HCT116 (cell line): ENCODE measurements at places on chromosomes 11 and 22. TPM values are rescaled to one million over a fixed set of nuclear protein-coding genes. Genes with fewer than 3 reads are reported as not detected.
A peak's percentile ranks its signal among the peaks of the same experiment; 100 is the strongest.

CELF1 gene
- 133 TPM for total RNA-seq

NAA40 gene
- total RNA-seq, result 25.3 TPM

ISX gene
- total RNA-seq, result not detected

P2RY2 gene
- total RNA-seq, result 2.9 TPM

TRPC6 gene
- total RNA-seq, result not detected

RANBP1 gene
- 351 TPM for total RNA-seq

PARVG gene
- total RNA-seq, result 0.57 TPM

DNA sequence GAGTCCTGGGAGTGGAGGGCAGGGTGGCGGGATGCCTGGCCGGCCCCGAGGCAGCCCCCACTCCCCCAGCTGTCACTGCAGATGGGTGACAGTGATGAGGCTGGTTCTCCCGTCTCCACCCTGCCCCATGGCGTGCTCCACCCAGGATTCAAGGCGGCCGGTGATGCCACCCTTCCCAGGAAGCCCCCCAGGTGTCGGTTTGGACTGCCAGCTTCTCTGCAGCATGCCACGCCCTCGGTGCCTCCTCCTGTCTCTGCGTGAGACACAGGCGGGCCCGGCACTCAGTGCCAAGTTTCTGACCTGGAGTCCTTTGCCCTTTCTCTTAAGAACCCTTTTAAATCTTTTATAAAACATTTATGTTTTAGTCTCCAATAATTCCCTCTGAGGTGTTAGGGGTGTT lies 71.5 kb downstream of the MPPED1 start:
- DNase-seq, result no peak
- no peak overlapping the region for H3K27ac ChIP-seq
- H3K4me3 ChIP-seq, result no peak overlapping the region
- H3K36me3 ChIP-seq, result no peaks in the 10 kb centered on the region

- H3K4me3 ChIP-seq, result no peak overlapping the region
- H3K36me3 ChIP-seq, result no peaks in the 10 kb centered on the region
- H3K4me1 ChIP-seq, result no peaks in the 10 kb centered on the region
- 0 out of 2 replicates have a peak, but pooled peaks cover 4% of the 10 kb centered on the region for H3K27me3 ChIP-seq
Measured at GRCh38 chr22:48052621-48052890, 1290.1 kb downstream of the TBC1D22A start.

- no peaks in the 10 kb centered on the region for H3K27me3 ChIP-seq
- no peak for DNase-seq
- peaks cover 31% of the 10 kb centered on the region for H3K4me1 ChIP-seq
- no peak overlapping the region for H3K4me3 ChIP-seq
- no peaks in the 10 kb centered on the region for H3K36me3 ChIP-seq
Measured at GRCh38 chr11:13206086-13206640, 71.4 kb upstream of the BMAL1 start.

DNA sequence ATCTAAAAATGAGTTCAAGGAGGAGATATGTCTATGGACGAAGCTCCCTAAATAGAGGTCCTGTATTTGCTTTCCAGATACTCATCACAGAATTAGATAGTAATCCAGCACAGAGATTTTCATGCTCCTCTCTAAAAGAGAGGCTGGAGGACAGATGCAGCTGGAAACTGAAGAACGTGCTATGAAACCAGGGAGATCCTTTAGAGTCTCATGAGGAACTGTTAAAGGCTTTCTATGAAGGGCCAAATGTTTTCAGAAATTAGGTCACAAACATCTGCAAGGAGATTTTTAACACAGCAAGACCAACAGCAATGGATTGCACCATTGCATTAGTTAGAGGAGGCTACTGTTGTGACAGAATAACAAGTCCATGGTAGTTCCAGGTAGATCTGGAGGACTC lies 95.6 kb upstream of the ARHGAP20 start:
- no peak overlapping the region for H3K4me3 ChIP-seq
- no peak for DNase-seq
- no peaks in the 10 kb centered on the region for H3K4me1 ChIP-seq
- no peak overlapping the region for H3K27ac ChIP-seq

GRCh38 chr22:41310336-41310735 lies 9.0 kb downstream of the ZC3H7B start:
- no peak overlapping the region for H3K4me3 ChIP-seq
- peaks cover 6% of the 10 kb centered on the region; the same call in 1 of the 2 replicates for H3K4me1 ChIP-seq
- no peaks in the 10 kb centered on the region for H3K36me3 ChIP-seq
- DNase-seq, result no peak
- no peaks in the 10 kb centered on the region for H3K27me3 ChIP-seq
- no peak overlapping the region for H3K27ac ChIP-seq

- H3K4me1 ChIP-seq, result no peaks in the 10 kb centered on the region
- no peak overlapping the region for H3K4me3 ChIP-seq
- H3K36me3 ChIP-seq, result no peaks in the 10 kb centered on the region
- H3K27me3 ChIP-seq, result no peaks in the 10 kb centered on the region
- DNase-seq, result no peak
Measured at GRCh38 chr11:10439924-10440323, 15.1 kb upstream of the AMPD3 start.

- no peaks in the 10 kb centered on the region for H3K36me3 ChIP-seq
- DNase-seq, result no peak
- no peaks in the 10 kb centered on the region for H3K4me1 ChIP-seq
- H3K27me3 ChIP-seq, result no peaks in the 10 kb centered on the region
- H3K4me3 ChIP-seq, result no peak overlapping the region
Measured at GRCh38 chr11:77386178-77386577, 84.7 kb upstream of the GDPD4 start.

GRCh38 chr11:71103266-71103665 lies 149.1 kb downstream of the SHANK2 start:
- H3K4me3 ChIP-seq, result no peak overlapping the region
- H3K36me3 ChIP-seq, result no peaks in the 10 kb centered on the region
- H3K27me3 ChIP-seq, result no peaks in the 10 kb centered on the region
- H3K27ac ChIP-seq, result no peak overlapping the region
- no peak for DNase-seq
- no peaks in the 10 kb centered on the region for H3K4me1 ChIP-seq

DNA sequence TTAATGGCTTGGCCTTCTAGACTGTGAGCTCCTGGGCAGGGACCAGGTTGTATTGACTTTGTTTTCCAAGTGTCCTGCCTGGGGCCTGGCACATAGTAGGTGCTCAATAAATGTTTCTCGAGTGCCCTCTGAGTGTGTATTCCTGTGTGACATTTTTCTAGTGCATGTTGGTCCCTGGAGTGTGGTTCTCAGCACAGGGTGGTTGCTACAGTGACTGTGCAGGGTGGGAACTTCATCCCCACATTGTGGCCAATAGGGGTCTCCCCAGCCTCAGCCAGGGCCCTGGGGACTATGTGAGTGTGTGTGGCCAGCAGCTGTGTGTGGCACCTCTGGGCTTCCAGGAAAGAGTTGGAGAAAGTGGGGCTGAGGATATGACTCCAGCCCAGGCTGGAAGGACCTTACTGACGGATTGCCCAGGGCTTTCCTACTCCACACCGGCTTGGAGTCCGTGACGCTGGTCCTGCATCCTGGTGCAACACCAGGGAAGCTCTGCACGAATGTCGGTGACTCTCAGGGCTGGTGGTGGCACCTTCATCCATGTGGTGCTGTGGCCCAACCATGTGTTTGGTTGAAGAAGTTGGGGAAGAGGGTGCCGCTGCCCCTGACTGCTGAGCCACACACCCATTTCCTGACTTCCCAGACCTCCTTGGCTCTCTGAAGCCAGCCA lies 9.0 kb upstream of the MARK2 start:
- no peak for DNase-seq
- H3K36me3 ChIP-seq, result peaks cover 2% of the 10 kb centered on the region; the same call in 1 of the 2 replicates
- peaks cover 13% of the 10 kb centered on the region for H3K4me1 ChIP-seq
- no peak overlapping the region for H3K4me3 ChIP-seq

DNA sequence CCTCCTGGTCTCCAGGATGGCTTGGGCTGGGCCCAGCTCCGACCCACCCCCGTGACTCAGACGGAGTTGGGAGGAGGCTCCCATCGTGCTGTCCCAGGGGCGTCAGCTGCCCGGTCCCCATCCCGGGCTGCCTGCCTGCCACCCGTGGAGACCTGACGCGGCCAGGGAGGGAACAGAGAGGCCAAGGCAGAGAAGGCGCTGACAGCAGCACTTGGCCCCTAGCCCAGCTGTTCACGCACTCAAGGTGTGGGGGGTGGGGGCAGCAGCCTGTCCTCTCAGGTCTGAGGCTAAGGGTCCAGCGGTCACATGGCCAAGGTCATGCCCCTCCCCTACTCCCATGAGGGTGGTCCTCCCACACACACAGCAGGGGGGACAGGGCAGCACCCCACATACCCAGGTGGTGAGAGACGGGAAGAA lies 48.6 kb downstream of the ELFN2 start:
- H3K36me3 ChIP-seq, result no peaks in the 10 kb centered on the region
- peak overlapping the region; percentile 1; the same call in 1 of the 2 replicates for H3K27ac ChIP-seq
- H3K4me3 ChIP-seq, result no peak overlapping the region
- no peaks in the 10 kb centered on the region for H3K27me3 ChIP-seq

DNA sequence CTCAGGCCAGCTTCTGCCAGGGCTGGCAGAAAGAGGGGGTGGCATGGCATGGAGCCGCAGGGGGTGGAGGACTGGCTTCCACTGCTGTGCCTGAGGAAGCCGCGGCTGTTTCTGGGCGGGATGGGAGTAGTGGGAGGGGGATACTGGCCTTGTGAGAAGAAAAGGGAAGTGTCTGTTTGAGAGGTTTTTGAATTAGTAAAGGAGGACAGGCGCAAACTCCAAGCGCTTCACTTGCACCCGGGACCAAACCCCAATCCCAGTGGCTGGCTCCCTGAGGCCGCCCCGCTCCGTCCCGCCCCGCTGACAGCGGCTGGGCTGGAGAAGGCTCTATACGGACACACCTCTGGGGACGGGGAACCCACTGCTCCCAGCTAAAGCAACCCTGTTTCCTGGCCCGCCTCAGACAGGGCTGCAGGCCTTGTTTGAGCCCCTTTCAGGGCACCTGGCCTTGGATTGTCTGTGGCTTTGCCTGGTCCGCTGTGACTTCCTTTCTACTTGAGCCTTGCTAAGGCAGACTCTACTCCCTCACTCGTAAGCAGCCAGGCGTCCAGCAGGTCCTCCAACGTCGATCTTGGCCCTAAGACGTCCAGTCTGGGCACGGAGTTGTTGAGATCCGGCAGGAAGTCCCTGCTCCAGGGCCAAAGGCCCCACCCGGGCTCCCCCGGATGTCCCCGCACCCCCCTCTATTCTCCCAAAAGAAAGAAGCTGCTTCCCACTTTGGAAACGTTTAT lies 2.2 kb downstream of the APOA1 start:
- H3K4me1 ChIP-seq, result peaks cover 8% of the 10 kb centered on the region
- H3K27ac ChIP-seq, result peak overlapping the region; percentile 40; the same call in 1 of the 2 replicates
- no peaks in the 10 kb centered on the region for H3K36me3 ChIP-seq

DNA sequence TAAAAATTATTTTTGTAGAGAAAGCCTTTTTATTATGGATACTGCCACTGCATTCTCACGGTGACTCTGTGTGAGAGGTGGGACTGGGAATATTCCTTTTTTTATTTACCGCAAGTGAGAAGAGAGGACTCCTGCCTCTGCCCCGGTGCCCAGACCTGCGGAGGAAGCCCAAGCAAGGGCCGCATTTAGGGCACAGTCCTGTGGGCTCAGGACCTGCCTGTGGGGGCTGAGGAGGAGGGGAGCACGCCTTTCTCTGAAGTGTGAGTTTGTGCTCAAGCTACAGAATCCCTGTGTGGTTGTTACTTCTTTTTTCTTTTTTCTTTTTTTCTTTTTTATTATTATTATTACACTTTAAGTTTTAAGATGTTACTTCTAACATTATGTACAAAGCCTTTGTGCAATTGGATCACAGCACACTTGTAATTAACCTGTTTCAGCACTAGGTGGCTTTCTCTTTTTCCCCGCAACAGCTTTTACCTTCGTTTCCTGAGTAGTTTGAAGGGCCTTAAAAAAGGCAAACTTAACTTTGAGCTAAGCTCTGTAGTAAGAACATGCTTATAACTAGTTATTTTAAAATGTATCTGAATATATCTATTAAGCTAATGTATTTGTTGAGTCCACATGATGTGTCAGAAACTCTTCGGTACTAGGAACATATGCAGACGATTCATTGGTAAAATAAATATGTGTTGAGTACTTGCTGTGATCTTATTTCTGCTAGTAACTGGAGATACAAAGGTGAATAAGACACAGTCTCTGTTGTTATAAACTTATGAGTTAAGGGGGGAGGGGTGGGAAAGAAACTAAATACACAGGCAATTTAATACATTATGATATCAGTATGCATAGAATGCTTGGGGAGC lies 18.3 kb downstream of the AMOTL1 start:
- peaks cover 29% of the 10 kb centered on the region for H3K4me1 ChIP-seq
- no peak for DNase-seq
- no peaks in the 10 kb centered on the region for H3K36me3 ChIP-seq
- H3K27ac ChIP-seq, result no peak overlapping the region
- no peaks in the 10 kb centered on the region for H3K27me3 ChIP-seq
- H3K4me3 ChIP-seq, result no peak overlapping the region

DNA sequence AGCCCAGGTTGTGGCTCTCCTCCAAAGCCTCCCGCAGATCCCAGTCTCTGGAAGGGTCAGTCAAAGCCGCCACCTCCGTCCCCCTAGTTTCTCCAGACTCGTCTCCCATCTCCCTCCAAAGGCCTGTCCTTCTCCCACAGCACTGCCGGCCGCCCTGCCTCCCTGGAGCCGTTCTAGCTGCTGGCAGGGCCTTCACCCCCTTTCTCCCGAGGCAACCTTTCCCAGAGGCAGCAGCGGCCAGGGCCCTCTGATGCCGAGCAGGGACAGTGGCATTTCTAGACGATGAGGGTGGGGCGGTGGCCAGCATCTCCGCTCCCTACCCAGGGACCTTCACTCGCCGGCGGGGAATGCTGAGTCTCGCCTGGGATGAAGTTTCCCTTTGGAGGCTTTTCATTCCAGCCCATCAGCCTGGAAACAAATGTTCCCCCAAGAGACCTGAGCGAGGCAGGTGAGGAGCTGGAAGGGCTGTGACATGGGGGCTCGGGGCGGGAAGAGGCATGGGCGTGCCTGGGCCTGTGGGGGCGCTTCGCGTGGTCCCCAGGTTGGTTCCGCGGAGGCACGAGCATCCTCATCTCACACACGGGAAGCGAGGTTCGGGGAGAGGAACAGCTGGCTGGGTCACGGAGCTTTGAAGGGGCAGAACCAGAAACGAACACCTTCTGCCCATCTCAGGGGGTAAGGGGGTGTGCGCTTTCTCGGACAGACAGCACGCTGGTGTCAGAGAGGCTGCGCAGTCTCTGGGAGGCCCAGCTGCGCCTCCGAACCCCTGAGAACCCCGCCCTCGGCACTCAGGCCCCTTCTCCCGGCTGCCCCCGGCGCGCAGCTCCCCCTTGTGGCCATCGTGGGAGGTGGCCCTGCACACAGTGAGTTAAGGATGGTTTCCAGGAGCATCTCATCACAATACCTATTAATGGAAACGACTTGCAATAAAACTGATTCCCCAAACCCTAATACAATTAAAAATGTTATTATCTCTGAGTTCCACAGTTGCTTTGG lies 18.1 kb upstream of the KLHL35 start:
- H3K27me3 ChIP-seq, result no peaks in the 10 kb centered on the region
- DNase-seq, result no peak
- no peaks in the 10 kb centered on the region for H3K4me1 ChIP-seq
- H3K27ac ChIP-seq, result no peak overlapping the region

GRCh38 chr11:565921-566509 lies 5.2 kb downstream of the RASSF7 start:
- H3K36me3 ChIP-seq, result 0 out of 2 replicates have a peak, but pooled peaks cover 3% of the 10 kb centered on the region
- H3K27me3 ChIP-seq, result no peaks in the 10 kb centered on the region
- no peak overlapping the region for H3K4me3 ChIP-seq
- DNase-seq, result no peak

- no peaks in the 10 kb centered on the region for H3K4me1 ChIP-seq
- peaks cover 29% of the 10 kb centered on the region for H3K27me3 ChIP-seq
- no peak overlapping the region for H3K27ac ChIP-seq
- no peak for DNase-seq
- no peaks in the 10 kb centered on the region for H3K36me3 ChIP-seq
- no peak overlapping the region for H3K4me3 ChIP-seq
Measured at GRCh38 chr11:30535818-30536217, 50.3 kb downstream of the MPPED2 start.

- H3K36me3 ChIP-seq, result no peaks in the 10 kb centered on the region
- no peak overlapping the region for H3K27ac ChIP-seq
- H3K27me3 ChIP-seq, result no peaks in the 10 kb centered on the region
- DNase-seq, result no peak
Measured at GRCh38 chr11:48111891-48112290, 104.7 kb upstream of the OR4B1 start.
